ENCODE measurements at places on chromosomes 12 and 14. TPM values are rescaled to one million over a fixed set of nuclear protein-coding genes. Genes with fewer than 3 reads are reported as not detected.

GRCh38 chr14:87992346-87992717, 650 bp downstream of the GALC start:
- H3K27ac ChIP-seq = peak overlapping the region; percentile 87
- peak; percentile 14 for DNase-seq
- H3K36me3 ChIP-seq = no peaks in the 10 kb centered on the region
- H3K4me3 ChIP-seq = peak overlapping the region; percentile 94

GRCh38 chr12:106492857-106493256, 89.9 kb upstream of the RFX4 start:
- H3K4me3 ChIP-seq = no peak overlapping the region
- peaks cover 1% of the 10 kb centered on the region for H3K4me1 ChIP-seq
- no peaks in the 10 kb centered on the region for H3K36me3 ChIP-seq
- DNase-seq = no peak

DNA sequence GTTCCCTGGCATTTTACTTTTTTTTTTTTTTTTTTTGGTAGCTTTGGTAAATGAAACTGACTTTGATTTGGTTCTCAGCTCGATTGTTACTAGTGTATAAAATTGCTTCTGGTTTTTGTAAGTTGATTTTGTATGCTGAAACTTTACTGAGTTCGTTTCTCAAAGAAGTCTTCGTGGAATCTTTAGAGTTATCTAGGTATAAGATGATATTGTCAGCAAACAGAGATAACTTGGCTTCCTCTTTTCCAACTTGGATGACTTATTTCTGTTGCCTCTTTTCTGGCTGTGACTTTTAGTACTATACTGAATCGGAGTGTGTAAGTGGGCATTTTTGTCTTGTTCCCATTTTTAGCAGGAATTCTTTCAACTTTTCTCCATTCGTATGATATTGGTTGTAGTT, 28.1 kb downstream of the USP15 start:
- peaks cover 46% of the 10 kb centered on the region for H3K4me1 ChIP-seq
- H3K4me3 ChIP-seq = no peak overlapping the region
- no peak for DNase-seq
- no peak overlapping the region for H3K27ac ChIP-seq
- peaks cover 5% of the 10 kb centered on the region for H3K36me3 ChIP-seq
- H3K27me3 ChIP-seq = no peaks in the 10 kb centered on the region

DNA sequence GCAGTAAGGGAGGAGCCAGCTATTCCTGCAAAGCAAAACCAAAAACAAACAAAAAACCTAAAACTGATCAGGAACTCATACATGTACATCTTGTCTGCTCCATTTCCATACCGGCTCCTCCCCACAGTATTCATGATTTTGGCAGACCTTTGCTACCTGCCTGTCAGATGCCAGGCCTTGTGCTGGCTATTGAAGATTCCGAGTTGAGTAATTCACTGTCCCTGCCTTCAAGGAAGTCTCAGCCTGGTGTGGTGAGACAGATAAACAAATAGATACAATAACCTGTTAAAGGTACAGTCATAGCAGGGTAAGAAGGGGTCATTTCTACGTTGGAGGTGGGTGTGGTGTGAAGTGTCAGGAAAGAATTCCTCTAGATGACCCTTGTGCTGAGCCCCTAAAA, 42.7 kb downstream of the SUSD6 start:
- H3K4me3 ChIP-seq = peak overlapping the region; percentile 57
- peaks cover 7% of the 10 kb centered on the region for H3K27me3 ChIP-seq
- H3K36me3 ChIP-seq = peaks cover 16% of the 10 kb centered on the region
- H3K4me1 ChIP-seq = peaks cover 81% of the 10 kb centered on the region
- no peak for DNase-seq

GRCh38 chr12:93857991-93858447, 180.8 kb downstream of the CRADD start:
- H3K27ac ChIP-seq = no peak overlapping the region
- peaks cover 7% of the 10 kb centered on the region for H3K4me1 ChIP-seq
- H3K27me3 ChIP-seq = peaks cover 5% of the 10 kb centered on the region
- no peaks in the 10 kb centered on the region for H3K36me3 ChIP-seq
- DNase-seq = no peak

DNA sequence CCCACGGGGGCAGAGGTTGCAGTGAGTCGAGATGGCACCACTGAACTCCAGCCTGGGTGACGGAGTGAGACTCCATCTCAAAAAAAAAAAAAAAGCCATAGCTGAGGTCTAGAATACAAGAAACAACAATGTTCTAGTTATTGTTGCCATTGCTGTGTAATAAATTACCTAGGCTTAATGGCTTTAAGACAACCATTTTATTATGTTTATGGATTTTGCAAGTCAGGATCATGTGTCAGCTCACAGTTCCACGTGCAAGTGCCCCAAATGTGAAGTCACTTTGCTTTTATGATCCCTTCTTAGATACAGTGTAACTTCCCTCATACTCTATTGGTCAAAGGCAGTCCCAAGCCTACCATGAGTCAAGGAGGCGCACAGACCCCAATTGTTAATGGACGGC, 49.5 kb upstream of the RIC8B start:
- H3K27me3 ChIP-seq = no peaks in the 10 kb centered on the region
- DNase-seq = no peak
- H3K4me3 ChIP-seq = no peak overlapping the region
- no peaks in the 10 kb centered on the region for H3K4me1 ChIP-seq

DNA sequence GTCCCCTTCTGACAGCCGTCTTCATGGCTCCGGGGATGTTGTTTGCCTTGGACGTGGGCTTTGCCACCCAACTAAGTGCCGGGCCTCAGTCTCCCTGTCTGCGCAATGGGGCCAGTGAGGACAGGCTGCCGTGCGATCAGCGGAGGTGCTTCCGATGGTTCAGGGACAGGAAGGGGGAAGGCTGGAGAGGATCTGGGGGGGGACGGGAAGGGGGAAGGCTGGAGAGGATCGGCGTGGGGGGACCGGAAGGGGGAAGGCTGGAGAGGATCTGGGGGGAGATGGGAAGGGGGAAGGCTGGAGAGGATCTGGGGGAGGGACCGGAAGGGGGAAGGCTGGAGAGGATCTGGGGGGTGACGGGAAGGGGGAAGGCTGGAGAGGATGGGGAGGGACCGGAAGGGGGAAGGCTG, 3.4 kb downstream of the MMP17 start:
- no peaks in the 10 kb centered on the region for H3K4me1 ChIP-seq
- no peak overlapping the region for H3K4me3 ChIP-seq
- peaks cover 6% of the 10 kb centered on the region for H3K27me3 ChIP-seq
- no peak overlapping the region for H3K27ac ChIP-seq
- no peak for DNase-seq
- H3K36me3 ChIP-seq = peaks cover 4% of the 10 kb centered on the region

DNA sequence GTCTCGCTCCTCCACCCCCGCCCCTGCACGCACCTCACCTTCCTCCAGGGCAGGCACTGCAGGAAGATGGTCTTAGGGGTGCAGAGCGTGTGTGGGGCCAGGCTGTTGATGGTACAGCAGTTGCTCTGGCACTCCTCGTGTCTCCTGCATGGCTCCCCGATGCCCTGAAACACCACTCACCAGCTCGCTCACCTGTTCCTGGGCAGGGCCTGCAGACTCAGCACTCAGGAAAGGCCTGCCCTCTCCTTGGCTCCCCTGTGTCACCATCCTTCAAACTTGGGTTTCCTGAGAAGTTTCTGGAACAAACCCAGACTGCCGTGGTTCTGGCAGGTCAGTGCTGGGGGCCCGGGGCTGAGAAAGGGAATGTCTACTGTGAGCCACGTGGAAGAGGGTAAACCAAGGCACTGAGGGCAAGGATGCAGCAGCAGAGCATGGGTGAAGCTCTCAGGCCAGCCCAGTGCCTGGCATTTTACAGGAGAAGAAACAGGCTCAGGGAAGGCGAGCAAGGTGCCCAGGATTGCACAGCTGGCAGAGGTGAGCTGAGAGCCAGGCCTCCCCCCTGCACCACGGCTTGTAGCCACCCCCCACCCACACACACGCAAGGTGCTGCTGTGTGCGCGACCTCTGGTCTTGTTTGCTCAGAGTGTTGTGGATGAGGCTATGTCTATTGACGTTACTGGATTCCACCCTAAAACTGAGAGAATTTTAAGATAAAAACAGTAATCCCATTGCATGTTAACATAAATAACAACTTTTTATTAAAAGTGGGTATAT, 5.5 kb downstream of the LRCOL1 start:
- H3K36me3 ChIP-seq = peaks cover 4% of the 10 kb centered on the region
- H3K4me3 ChIP-seq = no peak overlapping the region
- H3K27me3 ChIP-seq = peaks cover 21% of the 10 kb centered on the region
- no peak overlapping the region for H3K27ac ChIP-seq
- no peak for DNase-seq

DNA sequence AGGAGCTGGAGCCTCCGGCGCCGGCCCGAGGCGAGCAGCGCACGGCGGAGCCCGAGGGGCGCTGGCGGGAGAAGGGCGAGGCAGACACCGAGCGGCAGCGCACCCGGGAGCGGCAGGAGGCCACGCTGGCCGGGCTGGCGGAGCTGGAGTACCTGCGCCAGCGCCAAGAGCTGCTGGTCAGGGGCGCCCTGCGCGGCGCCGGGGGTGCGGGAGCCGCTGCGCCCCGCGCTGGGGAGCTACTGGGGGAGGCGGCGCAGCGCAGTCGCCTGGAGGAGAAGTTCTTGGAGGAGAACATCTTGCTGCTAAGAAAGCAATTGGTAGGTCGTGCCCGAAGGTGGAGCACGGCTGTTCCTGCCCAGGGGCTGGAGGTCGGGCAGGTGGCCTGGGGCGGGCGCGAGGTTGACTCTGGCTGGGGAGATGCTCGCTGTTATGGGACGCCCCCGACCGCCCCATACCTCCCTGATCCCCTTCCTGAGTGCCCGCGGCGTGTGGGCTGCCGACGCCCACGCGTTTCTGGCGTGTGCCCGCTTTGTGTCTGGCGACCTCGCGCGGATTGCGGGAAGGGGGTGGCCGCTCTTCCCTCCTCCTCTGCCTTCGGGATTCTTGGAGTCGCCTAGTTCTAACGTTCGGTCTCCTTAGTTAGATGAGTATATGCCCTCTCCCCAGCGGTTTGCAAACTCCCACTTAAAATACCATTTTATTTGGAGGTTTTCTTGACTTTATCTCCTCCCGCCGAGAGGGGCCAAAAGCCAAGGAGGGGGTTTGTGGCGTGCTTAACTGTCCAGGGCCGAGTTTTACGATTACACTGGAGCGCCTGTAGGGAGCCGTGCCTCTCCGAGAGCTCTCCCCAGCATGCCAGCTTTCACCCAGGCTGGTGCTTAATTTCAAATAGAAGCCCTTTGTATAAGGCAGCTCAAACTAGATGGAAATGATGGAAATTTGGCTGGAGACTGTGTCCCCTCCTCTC, 752 bp downstream of the DACT1 start:
- peak overlapping the region; percentile 43 for H3K27ac ChIP-seq
- no peak for DNase-seq
- H3K4me3 ChIP-seq = peak overlapping the region; percentile 87
- peaks cover 16% of the 10 kb centered on the region for H3K27me3 ChIP-seq

DNA sequence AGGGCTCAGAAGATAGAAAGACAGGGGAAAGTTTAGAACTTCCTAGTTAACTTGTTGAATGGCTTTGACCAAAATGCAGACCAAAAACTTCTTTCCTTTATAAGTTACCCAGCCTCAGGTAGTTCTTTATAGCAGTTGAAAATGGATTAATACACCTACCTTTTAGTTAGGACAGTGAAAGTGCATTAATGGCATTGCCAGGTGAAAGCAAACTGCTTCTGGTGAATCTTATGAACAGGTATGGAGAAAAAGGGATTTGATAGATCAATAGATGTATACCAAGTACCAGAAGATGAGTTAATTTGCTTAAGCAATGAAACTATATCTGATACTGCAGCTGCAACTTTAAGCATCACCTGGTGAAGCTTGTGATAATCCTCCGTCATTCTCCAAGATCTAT, 14.2 kb upstream of the STYK1 start:
- no peaks in the 10 kb centered on the region for H3K4me1 ChIP-seq
- peaks cover 7% of the 10 kb centered on the region for H3K36me3 ChIP-seq
- H3K27me3 ChIP-seq = no peaks in the 10 kb centered on the region
- no peak overlapping the region for H3K4me3 ChIP-seq

DNA sequence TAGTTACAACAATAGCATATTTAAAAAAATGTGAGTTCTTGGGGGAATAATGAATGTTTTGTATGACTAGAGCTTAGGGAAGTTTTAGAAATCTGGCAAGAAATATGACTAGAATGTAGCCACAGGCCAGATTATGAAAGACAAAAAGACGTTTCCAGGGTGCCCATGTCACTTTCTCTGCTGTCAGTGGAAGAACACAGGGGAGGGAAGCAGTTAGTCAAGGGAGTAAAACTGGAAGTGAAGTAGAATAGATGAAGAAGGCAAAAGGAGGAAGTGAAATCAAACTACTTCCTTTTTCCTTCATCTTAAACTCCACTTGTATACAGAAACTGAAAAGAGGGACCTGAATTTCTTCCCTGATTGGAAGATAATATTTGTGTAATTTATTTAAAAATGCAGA, 81.2 kb upstream of the ATP2B1 start:
- no peaks in the 10 kb centered on the region for H3K4me1 ChIP-seq
- H3K27ac ChIP-seq = peak overlapping the region; percentile 7
- DNase-seq = no peak

DNA sequence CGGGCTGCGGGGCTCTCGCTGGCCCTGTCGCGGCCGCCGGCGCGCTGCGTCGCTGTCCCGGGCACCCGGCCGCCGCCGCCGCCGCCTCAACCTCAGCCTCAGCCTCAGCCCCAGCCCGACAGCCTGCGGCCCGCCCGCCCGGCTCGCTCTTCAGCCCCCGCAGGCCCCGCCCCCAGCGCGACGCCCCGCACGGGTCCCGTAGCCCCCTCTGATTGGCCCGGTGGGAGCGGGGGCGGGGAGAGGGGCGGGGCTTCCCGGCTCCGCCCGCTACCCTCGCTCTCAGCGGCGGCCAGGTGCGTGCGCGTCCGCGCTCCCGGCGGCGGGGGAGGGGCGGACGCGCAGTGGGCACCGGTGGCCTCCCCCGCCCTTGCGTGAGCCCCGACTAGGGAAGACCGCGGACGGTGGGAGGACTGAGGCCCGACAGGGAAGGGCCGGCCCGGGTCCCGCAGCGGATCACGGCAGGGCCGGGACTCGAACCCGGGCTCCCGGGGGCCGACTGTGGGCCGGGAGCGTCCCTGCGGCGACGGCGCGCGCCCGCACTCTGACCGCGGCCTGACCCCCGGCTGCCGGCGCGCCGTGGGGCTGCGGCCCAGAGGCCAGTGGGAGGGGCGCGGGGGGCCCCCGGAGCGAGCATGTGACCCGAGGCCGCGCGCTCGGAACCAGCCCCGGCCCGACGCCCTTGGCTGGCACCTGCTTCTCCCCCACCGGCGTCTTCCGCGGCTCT, at the start of gene PPP1R13B:
Gene PPP1R13B (minus strand): TSS at position 125 of the 724 bp plus-strand sequence. CDS start 268 bp downstream, outside the sequence.
- peaks cover 16% of the 10 kb centered on the region for H3K27me3 ChIP-seq
- peak; percentile 96 for DNase-seq
- peaks cover 14% of the 10 kb centered on the region for H3K4me1 ChIP-seq
- peak within 1 kb of the TSS; percentile 81 for H3K27ac ChIP-seq
- H3K4me3 ChIP-seq = peak within 1 kb of the TSS; percentile 98

SPATA7 gene
- total RNA-seq = 39.3 TPM

NGB gene
- total RNA-seq = not detected

INSM2 gene
- not detected for total RNA-seq

MMP17 gene
- total RNA-seq = 6.3 TPM

All from endothelial cell (in vitro differentiated cells).